ENCODE measurements at places on chromosomes 2 and 18.
A peak's percentile ranks its signal among the peaks of the same experiment; 100 is the strongest.

GRCh38 chr18:58355243-58355642, 273.6 kb downstream of the ALPK2 start:
- no peak for DNase-seq

DNA sequence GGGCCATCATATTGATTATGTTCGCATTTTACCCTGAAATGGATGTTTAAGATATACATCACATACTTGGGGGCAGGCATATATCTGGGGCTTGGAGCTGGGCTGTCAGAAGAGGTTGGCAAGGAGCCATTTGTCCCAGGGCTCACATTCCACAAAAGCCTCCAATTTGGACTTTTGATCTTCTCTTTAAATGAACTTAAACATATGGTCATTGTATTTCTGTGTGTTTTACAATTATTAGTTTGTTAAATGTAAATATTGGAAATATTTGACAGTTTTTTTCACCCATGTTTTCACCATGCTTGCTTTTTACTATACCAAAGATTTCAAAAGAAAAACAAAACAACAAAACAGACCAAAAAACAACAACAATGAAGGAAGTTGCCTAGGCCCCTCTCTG, 165.8 kb upstream of the MEIS1 start:
- DNase-seq: no peak

DNA sequence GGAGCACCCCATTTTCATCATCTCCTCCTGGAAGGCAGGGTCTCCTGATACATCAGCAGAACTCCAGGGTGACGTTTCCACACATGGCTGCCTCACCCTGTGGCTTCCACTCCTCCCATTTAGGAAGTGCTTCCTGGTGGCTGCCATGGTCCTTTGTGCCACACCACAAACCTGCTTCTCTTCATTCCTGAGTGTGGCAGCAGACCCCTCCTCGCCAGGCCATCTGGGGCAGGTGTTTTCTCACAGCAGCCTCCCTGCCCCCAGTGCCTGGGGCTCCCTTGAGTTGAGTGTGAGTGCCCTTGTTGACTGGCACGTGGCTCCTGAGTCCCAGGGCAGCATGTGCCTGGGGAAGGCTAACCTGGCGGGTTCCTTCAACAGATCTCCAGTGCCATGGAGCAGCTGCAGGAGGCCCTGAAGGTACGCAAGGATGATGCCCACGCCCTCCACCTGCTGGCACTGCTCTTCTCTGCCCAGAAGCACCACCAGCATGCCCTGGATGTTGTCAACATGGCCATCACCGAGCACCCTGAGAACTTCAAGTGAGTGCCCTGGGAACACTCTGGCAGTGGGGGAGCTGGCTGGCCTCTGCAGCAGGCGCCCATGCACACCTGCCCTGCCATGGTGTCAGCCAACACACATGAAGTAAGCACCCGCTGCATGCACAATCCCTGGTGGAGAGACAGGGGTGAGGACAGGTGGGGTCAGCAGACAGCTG, 113.4 kb upstream of the MCFD2 start:
- no peak for DNase-seq

- no peak for DNase-seq
Observed at GRCh38 chr18:39313992-39314391, 1748.4 kb upstream of the CELF4 start.

- DNase-seq: no peak
Observed at GRCh38 chr18:10860382-10860781, 289.0 kb downstream of the PIEZO2 start.

- no peak for DNase-seq
Observed at GRCh38 chr18:42611134-42611533, 504.4 kb downstream of the RIT2 start.

GRCh38 chr18:70321616-70322015, 32.8 kb downstream of the SOCS6 start:
- no peak for DNase-seq

DNA sequence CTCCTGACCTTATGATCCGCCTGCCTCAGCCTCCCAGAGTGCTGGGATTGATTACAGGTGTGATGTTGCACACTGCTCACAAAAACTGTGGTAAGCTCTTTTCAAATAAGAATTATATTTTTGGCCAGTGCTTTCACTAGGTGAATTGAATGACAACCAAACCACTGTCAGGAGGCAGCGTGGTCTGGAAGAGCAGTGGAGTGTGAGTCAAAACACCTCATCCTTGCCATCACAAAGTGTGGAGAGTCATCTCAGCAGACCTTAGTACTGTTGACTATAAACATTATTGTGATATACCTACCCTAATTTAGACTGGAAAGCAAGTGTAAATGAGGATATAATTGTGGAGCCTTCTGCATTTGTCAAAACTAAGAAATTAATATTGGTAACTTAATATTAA, 61.3 kb downstream of the UBE2E3 start:
- DNase-seq: no peak

DNA sequence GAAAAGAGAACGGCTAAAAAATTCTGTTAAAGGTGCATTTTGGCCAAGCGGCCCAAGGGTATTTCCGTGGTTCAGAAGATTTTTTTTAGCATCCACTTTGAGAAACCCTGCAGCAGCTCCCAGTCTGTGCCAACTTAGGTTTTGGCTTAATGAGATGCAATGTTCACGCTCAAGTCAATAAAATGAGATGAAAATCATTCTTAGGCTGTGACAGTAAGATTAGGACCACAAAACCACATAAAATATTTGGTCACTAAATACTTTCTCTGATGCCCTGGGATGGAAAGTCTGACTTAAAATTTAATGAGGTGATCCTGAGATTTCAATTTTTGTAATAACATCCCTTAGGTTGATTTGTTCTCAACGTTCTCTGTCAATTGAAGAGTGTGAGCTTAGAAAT, 74.2 kb upstream of the FHL2 start:
- DNase-seq: no peak

GRCh38 chr2:227132986-227133385, 31.0 kb downstream of the COL4A4 start:
- DNase-seq: no peak

DNA sequence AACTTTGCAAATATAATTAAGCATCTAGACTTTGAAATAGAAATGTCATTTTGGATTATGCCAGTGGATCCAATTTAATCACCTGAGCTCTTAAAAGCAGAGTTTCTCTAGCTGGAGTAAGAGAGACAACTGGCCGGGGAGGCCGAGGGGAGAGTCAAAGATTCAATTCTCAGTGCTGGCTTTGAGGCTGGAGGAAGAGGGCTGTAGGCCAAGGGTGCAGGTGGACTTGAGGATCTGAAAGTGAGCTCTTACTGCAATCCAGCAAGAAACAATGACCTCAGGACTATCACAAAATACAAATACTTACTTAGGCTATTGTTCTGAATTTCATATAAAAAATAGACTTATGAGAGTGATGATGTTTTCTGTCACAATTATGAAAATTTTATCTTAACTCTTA, 814.5 kb downstream of the CBLN2 start:
- DNase-seq: no peak

GRCh38 chr2:202096736-202097135, 23.7 kb downstream of the KIAA2012 start:
- DNase-seq: no peak

DNA sequence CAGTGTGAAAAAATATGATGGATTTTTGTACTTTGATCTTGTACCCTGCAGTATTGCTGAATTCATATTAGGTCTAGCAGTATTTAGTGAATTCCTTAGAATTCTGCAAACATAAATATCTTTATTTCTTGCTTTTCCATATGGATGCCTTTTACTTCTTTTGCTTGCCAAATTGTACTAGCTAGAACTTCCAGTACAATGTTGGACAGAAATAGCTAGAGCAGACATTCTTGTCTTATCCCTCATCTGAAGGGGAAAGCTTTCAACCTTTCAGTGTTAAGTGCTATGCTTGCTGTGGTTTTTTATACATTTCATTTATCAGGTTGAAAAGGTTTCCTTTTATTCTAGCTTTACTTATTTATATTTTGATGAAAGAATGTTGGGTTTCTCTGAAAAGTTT, 1321.9 kb upstream of the CHAC2 start:
- no peak for DNase-seq

- no peak for DNase-seq
Observed at GRCh38 chr2:189543367-189543766, 37.2 kb downstream of the SLC40A1 start.

DNA sequence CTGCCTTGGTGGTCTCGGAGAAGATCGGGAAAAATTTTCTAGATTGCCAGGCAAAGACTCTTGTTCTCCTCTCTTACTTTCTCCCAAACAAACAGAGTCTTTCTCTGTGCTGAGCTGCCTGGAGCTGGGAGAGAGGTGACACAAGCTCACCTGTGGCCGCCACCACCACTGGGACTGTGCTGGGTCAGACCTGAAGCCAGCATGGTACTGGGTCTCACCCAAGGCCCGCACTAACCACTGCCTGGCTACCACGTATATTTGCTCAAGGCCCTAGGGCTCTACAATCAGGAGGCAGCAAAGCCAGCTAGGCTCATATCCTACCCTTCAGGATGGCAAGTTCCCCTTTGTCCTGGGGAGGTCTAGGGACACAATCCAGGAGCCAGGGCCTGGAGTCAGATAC, 312.2 kb downstream of the DLGAP1 start:
- DNase-seq: no peak

GRCh38 chr18:37634516-37634915, 68.9 kb upstream of the CELF4 start:
- no peak for DNase-seq

DNA sequence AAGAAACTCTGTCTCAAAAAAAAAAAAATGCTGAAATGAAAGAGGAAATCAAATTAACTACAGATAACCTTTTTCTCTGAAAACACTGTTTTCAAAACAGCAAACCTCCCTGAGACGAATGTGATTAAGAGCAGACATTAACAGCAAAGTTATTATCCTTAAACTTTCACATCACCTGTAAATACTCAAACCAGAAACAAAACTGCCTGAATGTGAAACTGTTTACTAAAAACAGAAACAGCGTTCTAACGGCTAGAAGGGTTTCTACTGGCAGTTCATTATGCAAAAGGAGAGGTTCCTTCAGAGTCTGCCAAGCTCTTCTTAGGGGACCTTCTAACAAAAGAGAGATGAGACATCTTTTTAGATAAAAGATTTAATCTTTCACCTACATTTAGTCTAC, 45.9 kb downstream of the PNO1 start:
- DNase-seq: no peak

- DNase-seq: peak; percentile 68
Observed at GRCh38 chr2:64330281-64331113, 123.5 kb upstream of the LGALSL start.

DNA sequence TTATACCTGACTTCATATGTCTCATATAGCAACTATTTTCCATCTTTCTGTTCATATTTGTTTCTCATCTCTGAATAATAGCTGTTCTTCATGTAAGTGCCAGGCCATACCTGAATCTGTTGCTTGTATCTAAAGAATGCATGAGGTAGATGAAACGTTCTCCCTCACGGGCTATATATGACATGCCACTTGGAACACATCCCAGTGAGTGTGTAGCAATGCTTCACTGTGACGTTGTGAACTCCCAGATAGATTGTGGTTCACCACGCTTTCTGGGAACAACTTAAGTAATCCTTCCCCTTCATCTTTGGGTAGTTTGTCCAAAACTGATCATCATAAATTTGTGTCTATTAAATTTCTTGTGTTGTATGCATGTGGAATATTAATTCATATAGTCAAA, 60.1 kb downstream of the RDH14 start:
- DNase-seq: no peak

- no peak for DNase-seq
Observed at GRCh38 chr18:59268721-59269562, 4.3 kb downstream of the RAX start.

- DNase-seq: no peak
Observed at GRCh38 chr2:109347626-109348025, 218.6 kb downstream of the SH3RF3 start.

DNA sequence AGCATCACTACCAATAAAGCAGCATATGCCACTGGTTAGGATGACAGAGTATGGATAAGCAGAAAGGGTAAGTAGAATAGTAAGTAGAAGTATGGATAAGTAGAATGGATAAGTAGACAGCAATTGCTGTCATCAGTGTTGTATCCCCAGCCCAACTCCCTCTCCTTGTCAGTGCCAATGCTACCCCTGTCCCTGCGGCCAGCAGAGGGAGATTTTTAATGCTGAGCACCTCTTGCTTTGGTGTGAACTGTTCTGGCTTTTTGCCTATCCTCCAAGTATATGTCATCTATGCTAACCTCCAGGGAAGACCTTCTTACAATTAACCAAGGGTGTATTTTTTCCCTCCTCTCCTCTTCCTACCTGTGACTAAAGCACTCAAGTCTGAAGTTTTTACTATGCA, 136.7 kb upstream of the SPHKAP start:
- DNase-seq: no peak

- DNase-seq: no peak
Observed at GRCh38 chr2:219282943-219283581, 3.9 kb downstream of the DNAJB2 start.

- no peak for DNase-seq
Observed at GRCh38 chr2:96622544-96622943, 15.6 kb downstream of the KANSL3 start.

DNA sequence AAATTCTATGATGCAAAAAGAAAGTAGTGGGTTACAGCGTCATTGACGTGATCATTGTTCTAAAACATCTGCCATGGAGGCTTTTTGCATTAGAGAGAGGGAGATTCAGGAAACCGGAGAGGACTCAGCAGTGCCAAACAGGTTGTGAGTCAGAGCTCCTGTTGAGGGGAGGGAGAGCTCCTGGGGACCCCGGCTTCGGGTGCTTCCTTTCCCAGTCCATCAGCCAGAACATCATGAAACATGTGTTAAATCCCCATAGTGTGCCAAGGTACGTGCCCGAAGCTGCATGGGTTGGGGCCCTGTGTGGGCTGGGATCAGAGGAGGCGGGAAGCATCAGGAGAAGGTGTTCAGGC, 791 bp upstream of the CYRIA start:
- DNase-seq: no peak

DNA sequence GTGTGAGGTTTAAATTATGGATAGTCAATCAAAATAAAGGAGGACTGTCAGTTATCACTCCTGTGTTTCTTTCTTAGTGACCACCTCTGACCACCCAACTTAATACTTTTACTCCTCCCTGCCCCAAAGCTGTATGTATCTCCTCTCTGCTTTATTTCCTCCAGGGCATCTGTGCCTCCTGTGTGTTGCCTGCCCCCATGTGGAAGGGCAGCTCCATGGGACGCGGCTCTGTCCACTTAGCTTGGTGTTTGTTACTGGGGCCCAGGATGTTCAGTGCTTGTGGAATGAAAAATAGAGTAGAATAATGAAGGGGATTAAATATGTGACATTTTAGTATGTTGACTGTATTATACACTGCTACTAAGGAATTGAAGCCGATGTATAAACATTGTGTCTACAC, 9.8 kb downstream of the ACP1 start:
- DNase-seq: no peak

- DNase-seq: no peak
Observed at GRCh38 chr2:149204686-149205085, 125.7 kb upstream of the LYPD6 start.

- no peak for DNase-seq
Observed at GRCh38 chr2:119220720-119221301, 2.8 kb upstream of the STEAP3 start.

DNA sequence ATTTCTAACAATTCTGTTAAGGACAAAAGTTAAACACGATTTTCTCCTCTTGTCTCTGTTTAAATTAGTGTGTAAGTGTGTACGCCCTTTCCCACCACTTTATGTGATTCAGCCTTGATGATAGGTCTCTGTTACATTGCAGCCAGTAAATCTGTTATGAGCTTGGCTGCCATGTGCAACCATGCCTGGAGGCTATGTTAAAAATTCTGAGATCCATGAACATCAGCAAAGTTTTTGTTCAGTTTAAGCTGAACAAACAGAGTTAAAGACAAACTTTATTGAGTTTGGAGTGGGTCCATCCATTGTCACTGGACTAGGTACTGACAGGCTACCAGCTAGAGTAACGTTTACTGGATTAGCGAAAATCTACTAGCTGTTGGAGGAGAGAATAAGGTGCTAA, 110.4 kb downstream of the NCKAP5 start:
- DNase-seq: no peak

- DNase-seq: no peak
Observed at GRCh38 chr2:240134466-240134865, 1.6 kb downstream of the COPS9 start.
